ENCODE measurements at places on chromosomes 1 and 21.

DNA sequence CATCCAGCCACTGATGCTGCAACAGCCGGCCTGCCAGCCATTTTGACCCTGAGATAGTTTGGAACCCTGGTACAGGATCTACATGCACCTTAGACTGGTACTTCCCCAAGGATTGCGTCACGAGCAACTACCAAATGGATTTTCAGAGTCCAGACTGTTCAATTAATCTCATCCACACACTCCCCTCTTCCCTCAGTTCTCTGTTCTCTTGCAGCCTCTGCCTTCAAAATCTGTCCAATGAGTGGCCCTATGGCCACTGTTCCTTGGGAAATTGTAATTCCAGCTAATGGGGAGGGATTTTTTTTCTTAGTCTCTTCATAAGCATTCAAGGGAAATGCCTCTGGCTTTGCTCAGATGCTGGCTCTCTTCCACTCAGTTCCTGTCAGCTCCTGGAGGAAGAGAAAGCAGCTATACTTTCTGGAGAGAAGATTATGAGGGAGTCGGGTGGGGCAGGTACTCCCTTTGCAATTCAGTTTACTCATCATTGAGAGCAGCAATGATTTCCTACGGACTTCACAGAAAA lies 19.8 kb upstream of the UAP1 start:
- no peak for DNase-seq

- no peak for DNase-seq
Measured at GRCh38 chr1:91502672-91503184, 2.1 kb downstream of the CDC7 start.

DNA sequence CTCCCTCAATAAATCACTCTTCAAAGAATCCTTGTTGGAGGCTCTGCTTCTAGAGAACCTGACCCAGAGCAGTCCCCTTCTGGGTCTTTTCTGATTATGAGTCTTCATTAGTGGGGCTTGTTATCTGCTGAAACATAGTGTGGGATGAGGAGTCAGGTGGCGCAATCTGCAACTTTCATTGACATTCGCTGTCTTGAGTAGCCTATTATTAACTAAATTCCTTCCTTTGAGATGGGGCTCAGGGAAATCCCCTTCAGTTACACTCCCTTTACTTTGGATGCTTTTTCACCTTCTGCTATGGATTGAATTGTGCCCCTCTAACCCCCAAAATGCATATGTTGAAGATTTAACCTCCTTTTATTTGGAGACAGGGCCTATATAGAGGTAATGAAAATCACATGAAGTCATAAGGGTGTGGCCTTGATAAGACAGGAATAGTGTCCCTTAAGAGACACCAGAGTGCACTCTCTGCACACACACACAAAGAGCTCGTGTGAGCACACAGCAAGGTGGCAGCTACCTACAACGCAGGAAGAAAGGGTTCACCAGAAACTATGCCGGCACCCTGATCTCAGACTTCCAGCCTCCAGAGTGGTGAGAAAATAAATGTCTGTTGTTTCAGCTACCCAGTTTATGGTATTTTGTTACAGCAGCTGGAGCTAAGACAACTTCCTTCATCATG lies 19.5 kb downstream of the DIO1 start:
- no peak for DNase-seq

DNA sequence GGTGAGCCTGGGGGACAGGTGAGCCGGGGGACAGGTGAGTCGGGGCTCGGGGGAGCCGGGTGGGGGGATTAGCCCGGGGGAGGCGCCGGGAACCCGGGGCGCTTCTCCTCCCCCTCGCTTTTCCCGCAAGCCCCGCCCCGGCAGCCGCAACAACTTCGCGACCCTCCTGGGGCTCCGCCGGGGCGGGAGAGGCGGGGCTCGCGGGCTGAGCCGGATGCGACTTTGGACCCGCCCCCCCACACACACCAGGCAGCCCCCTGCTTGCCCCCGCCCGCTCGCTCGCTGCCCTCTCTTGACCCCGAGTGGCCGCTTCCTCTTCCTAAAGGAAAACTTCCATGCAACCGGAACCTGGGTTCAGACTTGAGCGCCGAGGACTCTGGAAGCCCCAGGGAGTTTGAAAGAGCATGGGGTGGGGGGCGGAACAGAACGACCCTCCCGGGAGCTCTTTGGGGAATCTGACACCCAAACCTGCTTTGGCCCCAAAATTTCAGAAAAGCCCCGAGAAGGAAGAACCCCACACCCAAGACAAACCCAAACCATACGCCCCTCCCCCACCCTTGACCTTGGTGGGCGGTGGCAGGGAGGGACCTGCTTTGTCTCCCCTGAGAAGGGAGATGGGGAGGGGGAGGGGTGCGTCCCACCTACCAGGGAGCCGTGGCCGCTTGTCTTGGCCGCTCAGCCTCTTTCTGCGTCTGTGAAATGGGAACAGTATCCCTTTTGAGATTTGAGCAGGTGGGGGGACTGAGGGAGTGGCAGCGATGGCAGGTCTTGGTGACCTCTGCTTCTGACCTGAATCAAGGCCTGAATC lies 550 bp downstream of the ARHGEF16 start:
- no peak for DNase-seq

GRCh38 chr1:182608236-182608635 lies 4.0 kb upstream of the RGS16 start:
- DNase-seq = no peak

- peak; percentile 46 for DNase-seq
Measured at GRCh38 chr1:209989525-209989924, 51.5 kb downstream of the SYT14 start.

DNA sequence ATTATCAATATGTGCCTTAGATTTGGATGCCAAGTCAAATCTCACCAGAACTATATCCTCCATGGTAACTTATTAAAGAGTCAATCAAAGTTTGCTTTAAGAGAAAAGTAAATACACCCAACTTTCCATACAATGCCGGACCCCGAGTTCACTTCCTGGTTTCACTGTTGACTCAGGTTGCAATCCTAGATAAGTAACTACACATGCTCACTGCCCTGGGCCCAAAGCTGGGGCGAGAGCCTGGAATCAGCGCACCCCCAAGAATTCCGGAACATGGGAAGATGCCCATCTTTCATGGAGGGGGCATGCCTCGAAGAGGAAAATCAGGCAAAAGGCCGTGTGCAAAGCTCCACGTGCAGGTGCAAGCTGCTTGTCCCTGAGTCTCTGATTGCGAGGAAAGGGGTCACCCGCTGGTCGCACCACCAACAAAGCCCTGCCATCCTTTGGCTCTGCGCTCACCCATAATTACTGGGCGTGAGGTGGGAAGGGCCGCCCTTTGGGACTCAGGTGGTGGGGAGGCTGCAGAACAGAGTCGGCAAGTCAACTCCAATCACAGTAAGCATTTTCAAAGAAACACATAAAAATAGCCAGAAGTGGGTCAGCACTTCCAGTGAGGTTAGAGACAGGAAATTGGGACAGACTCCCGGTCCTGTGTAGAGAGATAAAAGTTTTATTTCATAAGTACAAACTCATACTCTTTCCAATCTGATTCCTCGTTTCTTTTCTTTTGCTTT lies 167.7 kb downstream of the TOMM20 start:
- DNase-seq = no peak

- DNase-seq = peak; percentile 49
Measured at GRCh38 chr1:111030590-111030989, 66.9 kb upstream of the LRIF1 start.

DNA sequence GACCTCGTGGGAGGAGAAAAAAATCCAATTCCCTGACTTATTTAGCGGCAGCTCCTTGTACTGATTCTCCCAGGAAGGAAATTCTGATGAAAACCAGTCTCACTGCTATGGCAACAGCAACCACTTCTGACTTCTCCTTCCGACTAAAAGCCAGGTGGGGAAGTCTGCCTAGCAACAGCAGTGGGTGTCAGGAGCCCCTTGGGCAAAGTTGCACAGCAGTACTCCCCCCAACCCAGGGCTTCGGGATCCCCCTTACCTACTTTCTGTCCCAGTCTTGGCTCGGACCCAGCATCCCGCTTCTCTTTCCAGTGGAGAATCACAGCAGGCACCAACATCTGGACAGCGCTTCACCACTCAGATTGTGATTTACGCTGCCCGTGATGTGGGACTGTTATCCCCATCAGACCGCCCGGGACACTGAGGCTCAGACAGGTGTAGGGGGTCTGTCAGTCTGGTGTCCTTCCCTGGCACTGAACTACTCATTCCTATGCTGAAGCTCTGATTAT lies 24.6 kb downstream of the NKAIN1 start:
- no peak for DNase-seq

DNA sequence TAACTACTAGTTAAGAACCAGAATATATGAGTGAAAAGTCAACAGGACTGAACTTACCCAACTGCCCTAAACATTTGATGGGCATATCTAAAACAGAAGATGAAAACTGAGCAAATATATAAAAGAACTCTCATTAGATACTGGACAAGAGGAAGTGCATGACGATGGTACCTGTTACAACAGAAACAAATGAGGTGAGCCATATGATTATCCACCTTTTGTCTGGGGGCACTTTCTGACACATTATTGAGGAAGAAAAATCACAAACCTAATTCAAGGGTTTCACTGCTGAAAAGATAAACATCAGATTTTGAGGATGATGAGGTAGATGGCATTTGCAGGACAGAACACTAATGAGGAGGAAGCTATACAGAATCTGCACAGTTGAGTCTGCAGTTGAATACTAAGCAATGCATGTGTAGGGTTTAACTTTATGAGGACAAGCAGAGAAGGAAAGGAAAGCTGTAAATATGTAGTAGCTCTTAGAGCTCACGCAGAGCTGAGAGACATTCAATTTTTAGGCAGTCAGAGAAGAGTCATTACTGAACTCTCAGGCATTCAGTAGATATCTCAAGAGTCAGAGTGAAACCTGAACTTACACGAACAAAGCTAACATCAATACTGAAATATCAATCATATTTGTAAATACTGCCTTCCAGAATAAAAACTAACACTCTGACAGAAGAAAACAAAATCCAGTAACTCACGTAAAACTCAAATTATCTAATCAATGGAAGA lies 262.1 kb downstream of the AKT3 start:
- DNase-seq = no peak

DNA sequence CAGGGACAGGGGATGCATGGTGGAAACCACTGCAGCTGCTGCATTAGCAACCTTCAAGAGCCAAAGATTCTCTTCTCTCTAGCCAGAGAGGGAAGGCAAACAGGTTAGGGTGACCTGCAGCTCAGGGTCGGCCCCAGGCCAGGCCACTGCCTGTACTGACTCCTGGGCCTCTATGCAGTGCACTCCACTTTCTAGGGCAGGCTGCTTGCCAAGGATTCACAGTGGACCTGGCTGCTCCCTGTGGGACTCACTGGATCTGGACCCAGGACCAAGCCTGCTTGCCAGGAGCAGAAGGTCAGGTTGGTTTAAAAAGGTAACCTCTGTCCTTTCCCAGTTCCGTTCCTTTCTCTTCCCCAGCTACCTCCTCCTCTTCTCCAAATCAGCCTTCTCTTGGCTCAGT lies 52.4 kb downstream of the HIVEP3 start:
- DNase-seq = no peak

DNA sequence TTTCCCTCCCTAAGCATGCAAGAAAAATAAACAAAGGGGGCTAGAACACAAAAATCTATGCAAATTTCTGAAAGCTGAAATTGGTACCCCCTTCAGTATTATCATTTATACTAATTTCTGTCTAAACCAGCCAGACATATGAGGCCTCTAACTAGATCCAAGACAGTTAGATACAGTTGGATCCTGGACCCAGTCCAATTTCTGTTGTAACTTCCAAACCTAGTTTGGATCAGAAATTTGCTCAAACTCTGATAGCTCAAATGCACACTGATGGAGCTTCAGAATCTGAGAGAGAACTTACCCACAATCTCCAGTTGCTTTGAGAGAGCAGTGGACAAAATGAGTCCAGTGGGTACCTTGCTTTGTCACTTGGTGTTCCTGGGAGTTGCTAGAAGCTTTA lies 11.9 kb downstream of the CEP350 start:
- no peak for DNase-seq

DNA sequence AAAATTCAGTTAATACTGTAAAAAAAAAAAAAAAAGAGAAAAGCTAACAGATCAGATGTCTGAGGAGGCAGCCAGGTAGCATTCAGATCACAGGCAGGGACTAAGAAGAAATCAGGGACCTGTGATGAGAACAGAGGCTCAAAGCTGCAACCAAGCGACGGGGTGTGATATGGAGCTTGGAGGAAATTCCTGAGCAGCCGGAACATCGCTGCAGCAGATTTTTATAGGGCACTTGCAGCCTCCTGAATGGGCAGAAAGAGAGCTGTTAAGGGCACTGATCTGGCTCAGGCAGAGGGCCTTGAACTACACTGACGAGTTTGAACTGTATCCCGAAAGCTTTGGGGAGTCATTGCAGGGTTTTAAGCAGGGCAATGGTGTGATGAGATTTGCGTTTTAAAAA lies 315.4 kb downstream of the ADGRL2 start:
- DNase-seq = no peak

DNA sequence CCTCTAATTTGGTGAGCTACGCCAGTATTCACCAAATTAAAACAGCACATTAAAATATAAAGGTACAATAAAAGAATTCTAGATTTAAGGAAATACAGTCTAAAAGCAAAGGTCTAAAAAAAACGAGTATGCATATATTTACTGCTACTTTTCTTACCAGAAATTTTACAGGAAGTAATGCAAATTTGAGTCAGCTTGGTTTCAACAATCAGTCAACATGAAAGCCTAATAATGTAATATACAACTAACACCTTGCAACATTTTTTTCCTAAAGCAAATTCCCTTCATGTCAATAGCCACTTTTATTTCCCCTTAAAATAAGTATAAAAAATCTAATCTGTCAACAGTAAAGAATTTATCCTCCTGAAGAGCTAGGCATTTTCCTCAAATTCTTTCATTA lies 11.9 kb downstream of the PTP4A2 start:
- no peak for DNase-seq

DNA sequence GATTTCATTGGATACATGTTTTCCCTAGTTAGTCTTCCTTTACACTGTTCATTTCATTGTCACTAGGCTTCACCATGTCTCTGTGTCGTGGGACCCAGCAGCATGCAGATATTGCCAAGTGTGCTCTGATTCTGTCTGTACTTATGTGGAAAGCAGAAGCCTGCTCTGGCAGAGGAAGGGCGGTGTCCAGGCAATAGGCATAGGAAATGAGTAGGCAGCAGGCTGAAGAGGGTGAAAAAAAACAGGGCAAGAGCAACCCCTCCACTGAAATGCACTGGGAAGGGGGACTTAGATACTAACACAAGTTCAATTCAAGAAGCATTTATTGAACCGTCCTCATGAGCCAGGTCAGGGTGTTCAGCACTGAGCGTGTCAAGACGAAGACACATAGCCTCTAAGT lies 85.2 kb upstream of the VAV3 start:
- no peak for DNase-seq

GRCh38 chr21:38766987-38767722 lies 38.6 kb upstream of the ETS2 start:
- no peak for DNase-seq

DNA sequence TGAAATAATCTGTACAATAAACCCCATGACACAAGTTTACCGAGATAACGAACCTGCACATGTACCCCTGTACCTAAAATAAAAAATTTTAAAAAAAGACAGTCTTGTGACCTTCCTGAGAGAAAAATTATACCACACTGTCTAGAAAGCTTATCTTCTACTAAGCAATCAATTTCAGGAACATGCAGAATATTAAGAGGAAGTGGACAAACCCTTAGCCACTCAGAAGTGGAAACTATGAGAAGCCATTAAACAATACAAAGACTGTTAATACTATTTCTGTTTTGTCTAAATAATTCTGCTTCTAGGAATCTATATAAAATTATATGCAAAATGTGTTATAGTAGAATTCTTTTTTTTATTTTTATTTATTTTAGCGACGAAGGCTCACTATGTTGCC lies 93.9 kb downstream of the ADAMTS1 start:
- DNase-seq = no peak

GRCh38 chr1:31891280-31891679 lies 46.9 kb downstream of the PTP4A2 start:
- DNase-seq = no peak

All from NCI-H446 (cell line).